ENCODE measurements at places on chromosomes 11 and 22.

- DNase-seq: no peak
These were observed 245.8 kb downstream of the KIRREL3 start for GRCh38 chr11:126754591-126755426.

- DNase-seq: no peak
These were observed 7.7 kb downstream of the SLC25A18 start for GRCh38 chr22:17570851-17571631.

- DNase-seq: no peak
These were observed 5.9 kb downstream of the MTMR2 start for GRCh38 chr11:95918056-95918455.

DNA sequence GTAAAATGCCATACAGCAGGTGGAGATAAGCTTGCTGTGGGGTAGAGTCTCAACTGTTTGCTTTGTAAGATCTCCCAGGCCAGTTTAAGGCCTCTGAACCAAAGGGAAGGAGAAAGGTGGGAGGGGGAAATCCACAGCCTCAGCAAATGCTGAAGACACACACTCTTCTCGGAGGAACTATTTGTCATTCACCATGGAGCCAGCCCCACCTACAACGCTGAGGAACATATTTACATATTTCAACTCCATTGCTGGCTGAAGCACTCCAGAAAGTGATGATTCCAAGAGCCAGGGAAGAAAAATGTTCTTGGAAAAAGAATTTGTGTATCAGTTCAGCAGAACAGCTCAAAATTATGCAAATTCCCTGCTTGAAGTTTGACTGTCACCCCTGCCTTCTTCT, 6.5 kb downstream of the TENM4 start:
- DNase-seq: no peak

DNA sequence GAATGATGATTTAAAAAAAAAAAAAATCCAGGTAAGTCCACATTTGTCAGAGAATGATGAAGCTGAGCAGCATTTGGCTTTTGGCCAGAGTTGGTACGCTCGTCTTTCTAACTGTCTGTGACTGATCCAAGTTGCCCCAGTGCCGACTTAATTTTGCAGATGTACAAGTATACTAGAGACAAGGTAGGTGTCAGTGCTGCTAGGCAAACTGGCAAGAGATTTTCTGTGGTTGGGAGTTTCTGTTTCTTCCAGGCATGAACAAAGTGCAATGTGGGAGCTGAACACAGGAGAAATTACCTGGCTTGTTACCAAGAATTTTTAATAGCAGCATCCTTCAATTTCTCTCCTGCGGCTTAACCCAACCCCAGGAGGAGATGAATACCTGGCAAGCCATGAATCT, 307.7 kb downstream of the BUD13 start:
- no peak for DNase-seq

DNA sequence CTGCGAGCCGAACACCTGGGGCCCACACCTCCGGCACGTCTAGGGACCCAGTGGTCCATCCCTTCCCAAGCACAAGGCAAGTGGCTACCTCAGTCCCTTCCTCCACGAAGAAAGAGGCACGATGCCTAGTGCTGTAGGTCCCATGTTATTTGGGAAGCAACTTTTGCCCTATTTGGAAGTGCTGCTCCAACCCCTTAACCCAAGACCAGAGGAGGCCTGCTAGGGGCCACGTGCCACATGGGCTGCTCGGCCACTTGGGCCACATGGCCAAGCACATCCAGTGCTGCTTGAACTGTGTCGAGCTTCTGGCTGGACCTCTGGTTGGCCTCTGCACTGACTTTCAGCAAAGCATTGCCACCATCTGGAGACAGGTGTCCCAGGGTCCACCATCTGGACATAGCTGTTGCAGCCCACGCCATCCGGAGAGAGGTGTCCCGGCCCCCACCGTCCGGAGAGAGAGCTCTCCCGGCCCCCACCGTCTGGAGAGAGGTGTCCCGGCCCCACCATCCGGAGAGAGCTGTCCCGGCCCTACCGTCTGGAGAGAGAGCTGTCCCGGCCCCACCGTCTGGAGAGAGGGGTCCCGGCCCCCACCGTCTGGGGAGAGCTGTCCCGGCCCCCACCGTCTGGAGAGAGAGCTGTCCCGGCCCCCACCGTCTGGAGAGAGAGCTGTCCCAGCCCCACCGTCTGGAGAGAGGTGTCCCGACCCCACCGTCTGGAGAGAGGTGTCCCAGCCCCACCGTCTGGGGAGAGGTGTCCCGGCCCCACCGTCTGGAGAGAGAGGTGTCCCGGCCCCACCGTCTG, 6.5 kb upstream of the B4GALNT4 start:
- DNase-seq: no peak

- no peak for DNase-seq
These were observed 36.7 kb downstream of the CD6 start for GRCh38 chr11:61007956-61008896.

Measured in stimulated activated CD4-positive, alpha-beta T cell treated with anti-CD3 and anti-CD28 coated beads, Interleukin-1b, Interleukin-23, amount 100 ng/mL, for 1 hour (primary cell).